ENCODE measurements at places on chromosomes 2 and 18.

DNA sequence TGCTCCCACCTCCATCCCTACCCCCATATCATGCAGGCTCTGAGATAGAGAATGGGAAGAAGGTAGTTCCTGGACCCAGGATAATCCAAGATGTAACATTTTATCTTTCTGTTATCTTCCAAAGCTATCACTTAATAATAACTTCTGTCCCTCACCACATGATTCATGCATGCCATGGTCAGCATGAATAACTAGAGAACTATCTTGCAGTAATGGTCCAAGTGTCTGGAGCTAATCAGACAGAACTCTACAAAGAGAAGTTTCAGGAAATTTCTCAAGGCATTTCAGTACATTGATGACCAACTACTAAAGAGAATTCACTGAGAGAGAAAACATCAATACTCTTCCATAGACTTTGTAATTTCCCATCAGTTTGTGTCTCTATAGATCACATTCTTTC lies 1469.7 kb upstream of the PIK3C3 start:
- DNase-seq, result no peak

GRCh38 chr18:49756135-49756534 lies 57.2 kb downstream of the ACAA2 start:
- DNase-seq, result no peak

DNA sequence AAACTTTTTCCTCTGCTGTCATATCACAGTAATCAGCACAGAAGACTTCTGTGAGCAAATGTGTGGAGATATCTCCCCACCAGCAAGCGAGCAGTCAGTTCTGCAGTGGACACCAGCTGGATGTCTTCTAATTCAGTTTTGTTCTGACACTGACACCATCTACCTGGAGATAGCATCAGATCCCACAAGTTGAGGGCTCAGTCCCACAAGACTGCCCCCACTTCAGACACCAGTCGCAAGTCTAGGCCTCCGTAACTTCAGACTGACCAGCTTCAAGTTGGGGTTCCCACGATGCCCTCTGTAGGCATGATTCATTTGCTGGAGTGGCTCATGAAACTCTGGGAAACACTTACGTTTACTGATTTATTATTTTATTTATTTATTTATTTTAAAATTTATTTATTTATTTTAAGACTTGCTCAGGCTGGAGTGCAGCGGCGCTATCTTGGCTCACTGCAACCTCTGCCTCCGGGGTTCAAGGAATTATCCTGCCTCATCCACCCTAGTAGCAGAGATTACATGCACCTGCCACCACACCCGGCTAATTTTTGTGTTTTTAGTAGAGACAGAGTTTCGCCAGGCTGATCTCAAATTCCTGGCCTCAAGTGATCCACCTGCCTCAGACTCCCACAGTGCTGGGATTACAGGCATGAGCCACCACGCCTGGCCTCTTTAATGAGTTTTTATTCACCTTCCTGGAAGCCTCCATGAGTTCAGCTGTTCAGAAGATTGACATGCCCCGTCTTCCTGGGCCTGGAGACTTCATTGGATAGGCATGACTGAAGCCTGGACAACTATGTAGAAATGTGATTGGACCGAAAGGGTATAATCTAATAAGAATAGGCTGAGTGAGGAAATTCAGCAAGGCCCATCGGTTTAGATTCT lies 55.7 kb downstream of the PAPOLG start:
- DNase-seq, result no peak

GRCh38 chr2:141923657-141924056 lies 207.2 kb downstream of the LRP1B start:
- no peak for DNase-seq

DNA sequence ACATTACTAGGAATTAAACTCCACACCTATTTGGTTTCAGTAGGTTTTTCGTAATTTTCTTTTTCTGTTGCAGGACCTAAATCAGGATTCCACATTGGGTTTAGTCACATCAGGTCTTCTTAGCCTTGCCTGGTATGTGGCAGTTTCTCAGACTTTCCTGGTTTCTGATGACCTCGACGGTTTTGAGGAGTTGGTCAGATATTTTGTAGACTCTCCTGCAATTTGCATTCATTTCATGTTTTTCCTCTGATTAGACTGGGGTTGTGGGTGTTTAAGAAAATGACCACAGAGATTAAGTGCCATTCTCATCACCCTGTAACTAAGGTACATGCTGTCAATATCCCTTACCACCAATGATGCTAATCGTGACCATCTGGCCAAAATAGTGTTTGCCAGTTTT lies 97.3 kb upstream of the ST6GAL2 start:
- DNase-seq, result no peak

DNA sequence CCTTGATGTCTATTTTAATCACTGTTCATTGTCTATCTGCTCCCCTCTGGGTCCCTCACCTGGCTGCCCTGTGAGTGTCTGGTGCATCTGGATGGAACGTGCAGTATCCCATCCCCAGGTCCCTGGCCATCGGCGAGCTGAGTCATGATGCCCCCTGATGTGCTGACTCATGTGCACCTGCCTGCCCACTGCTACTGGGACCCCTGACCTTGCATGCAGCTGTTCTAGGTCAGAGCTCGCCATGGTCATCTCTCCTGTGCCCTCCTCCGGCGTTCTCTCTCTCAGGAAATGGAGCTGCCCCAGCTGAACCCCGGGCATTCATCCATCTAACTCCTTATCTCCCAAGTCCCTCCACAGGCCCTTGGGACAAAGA lies 516.2 kb upstream of the HS6ST1 start:
- DNase-seq, result no peak

GRCh38 chr18:13361431-13361830 lies 142.9 kb downstream of the LDLRAD4 start:
- DNase-seq, result no peak

DNA sequence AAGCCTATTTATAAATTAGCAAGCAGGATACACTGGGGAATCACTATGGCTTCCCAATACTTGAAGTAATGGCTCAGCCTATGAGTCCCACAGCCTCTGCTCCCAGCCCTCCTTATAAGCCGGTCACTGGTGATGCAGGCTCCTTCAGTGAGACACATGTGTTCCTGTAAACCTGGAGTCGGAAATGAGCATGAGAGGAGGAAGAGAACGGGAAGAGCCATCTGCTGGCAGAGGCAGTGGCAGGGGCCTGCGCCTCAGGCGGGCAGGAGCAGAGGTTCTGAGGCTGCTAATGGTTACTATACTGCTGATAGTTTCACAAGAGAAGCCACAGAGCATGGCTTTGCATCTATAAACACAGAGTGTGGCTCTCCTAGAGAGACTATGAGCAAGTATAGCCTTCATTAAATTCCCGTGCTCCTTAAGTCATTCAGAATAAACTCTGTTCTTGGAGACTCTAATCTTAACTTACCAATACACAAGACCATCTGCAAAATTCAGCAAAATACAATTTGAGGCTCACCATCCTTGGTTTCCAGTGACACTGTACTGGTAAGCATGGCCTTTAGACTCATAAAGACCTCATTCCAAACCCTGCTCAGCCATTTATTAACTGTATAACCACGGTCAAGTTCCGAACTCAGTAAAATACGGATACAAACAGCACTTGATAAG lies 63.3 kb downstream of the FBXO15 start:
- no peak for DNase-seq

- DNase-seq, result no peak
These were observed 160.0 kb upstream of the GCFC2 start for GRCh38 chr2:75870651-75871137.

- no peak for DNase-seq
These were observed 48.2 kb downstream of the TWIST2 start for GRCh38 chr2:238895891-238896600.
